Esophagus muscularis mucosa (tissue), 4 donors: ENCODE measurements at places on chromosomes 11 and 22.

GRCh38 chr22:29375398-29376076 lies 12.8 kb downstream of the AP1B1 start:
- H3K27ac ChIP-seq, result no peak overlapping the region
- H3K27me3 ChIP-seq, result no peaks in the 10 kb centered on the region
- H3K4me3 ChIP-seq, result no peak overlapping the region
- H3K4me1 ChIP-seq, result no peaks in the 10 kb centered on the region
- DNase-seq, result no peak

- no peak for DNase-seq
- H3K36me3 ChIP-seq, result no peaks in the 10 kb centered on the region
- H3K27me3 ChIP-seq, result no peaks in the 10 kb centered on the region
- H3K27ac ChIP-seq, result no peak overlapping the region
These were observed 60.7 kb downstream of the MCM5 start for GRCh38 chr22:35460688-35461087.

DNA sequence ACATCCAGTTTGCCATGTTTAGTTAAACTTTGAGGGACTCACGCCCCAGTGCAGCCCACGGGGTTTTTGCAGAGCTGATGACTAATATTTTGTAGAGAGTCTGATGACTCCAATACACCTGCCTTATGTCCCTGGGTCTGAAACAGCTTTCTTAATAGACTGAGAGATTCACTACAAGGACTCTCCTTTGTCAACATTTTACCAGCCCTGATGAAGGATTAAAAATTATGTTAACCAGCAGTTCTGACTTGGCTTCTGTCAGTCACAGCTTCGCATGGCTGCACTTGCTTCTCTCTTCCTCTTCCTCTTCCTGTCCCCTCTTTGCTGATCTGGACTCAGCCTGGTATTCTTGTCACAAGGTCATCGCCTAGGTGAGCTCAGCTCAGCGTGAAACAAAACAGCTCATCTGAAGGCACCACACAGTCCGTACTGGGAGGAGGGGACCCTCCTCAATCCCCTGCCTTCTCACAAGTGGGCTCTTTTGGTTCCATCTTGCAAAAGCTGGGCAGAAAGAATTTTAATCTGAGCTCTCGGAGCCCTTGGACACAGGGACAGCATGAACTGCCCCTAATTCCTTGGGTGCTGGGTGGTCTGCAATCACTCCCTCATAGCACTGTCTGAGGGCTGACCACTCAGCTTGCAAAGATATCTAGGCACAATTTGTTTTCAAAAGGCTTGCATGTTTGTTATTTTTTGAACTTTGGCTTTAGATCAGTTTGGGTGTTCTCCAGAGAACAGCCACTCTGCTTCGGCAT lies 38.1 kb upstream of the POU2AF1 start:
- peaks cover 34% of the 10 kb centered on the region for H3K4me1 ChIP-seq
- DNase-seq, result no peak
- no peak overlapping the region for H3K4me3 ChIP-seq
- H3K36me3 ChIP-seq, result no peaks in the 10 kb centered on the region
- peak overlapping the region; percentile 58 for H3K27ac ChIP-seq
- no peaks in the 10 kb centered on the region for H3K27me3 ChIP-seq

- no peaks in the 10 kb centered on the region for H3K36me3 ChIP-seq
- peaks cover 10% of the 10 kb centered on the region for H3K4me1 ChIP-seq
- H3K27me3 ChIP-seq, result no peaks in the 10 kb centered on the region
These were observed 11.1 kb upstream of the OSM start for GRCh38 chr22:30277547-30278344.

DNA sequence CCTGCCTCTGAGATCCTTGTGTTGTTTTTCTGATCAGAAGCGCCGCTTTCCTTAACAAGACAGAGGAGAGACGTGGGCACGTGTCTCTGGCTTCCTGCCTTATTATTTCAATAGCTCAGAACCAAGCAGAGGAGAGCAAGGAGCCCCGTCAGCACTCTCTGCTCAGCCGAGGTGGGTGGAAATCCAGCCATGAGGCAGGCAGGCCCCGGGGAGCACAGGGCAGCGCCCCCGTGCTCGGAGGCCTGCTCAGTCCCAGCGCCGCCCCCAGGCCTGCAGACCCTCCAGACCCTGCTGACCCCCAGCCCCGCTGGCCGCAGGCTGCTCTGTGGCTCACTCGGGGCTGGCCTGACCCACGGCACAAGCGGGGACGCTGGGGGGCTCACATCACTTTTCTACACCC lies 162.8 kb downstream of the BRD1 start:
- no peak overlapping the region for H3K4me3 ChIP-seq
- DNase-seq, result no peak
- H3K36me3 ChIP-seq, result no peaks in the 10 kb centered on the region
- H3K27ac ChIP-seq, result no peak overlapping the region

DNA sequence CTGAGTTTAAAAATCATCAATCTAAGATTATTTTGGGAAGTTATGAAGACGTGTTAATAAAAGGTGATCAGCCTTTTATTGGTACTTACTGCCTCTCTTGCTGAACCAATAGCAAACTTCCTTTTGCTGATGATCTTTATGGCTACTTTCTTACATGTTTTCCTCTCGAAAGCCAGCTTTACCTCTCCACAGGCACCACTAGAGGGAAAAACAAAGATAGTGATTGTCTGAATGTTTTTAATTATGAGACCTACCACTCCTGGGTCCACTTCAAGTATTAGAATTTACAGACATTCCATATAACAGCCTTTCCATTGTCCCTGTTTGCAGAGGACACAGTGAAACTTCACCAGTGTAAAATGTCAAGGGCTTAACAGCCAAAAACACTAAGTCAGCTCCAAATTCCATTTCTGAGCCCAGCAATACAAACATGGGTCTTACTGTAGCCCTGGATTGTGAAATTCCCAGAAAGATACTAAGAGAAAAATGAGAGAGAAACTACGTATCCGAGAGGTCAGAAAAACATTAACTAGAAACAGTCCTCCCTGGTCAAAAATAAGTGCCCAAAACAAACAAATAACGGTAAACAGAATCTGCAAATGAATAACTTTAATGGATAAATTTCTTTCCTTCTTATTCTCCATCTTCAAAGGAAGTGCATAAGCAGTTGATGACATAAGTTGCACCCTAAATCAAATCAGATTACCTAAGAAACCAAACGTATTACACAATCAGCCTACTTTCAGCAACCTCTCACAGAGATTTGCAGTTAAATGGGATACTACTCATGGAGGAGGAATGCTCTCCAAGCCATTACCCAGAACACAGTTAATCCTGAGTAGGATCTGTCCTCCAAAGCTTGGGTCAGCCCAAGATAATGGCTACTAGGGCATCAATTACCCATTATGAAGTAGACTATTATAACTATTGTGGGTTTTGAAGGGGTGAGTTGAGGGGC lies 29.5 kb downstream of the CHEK2 start:
- no peaks in the 10 kb centered on the region for H3K36me3 ChIP-seq
- DNase-seq, result no peak
- H3K4me3 ChIP-seq, result no peak overlapping the region
- peak overlapping the region; percentile 47 for H3K27ac ChIP-seq
- H3K27me3 ChIP-seq, result no peaks in the 10 kb centered on the region

DNA sequence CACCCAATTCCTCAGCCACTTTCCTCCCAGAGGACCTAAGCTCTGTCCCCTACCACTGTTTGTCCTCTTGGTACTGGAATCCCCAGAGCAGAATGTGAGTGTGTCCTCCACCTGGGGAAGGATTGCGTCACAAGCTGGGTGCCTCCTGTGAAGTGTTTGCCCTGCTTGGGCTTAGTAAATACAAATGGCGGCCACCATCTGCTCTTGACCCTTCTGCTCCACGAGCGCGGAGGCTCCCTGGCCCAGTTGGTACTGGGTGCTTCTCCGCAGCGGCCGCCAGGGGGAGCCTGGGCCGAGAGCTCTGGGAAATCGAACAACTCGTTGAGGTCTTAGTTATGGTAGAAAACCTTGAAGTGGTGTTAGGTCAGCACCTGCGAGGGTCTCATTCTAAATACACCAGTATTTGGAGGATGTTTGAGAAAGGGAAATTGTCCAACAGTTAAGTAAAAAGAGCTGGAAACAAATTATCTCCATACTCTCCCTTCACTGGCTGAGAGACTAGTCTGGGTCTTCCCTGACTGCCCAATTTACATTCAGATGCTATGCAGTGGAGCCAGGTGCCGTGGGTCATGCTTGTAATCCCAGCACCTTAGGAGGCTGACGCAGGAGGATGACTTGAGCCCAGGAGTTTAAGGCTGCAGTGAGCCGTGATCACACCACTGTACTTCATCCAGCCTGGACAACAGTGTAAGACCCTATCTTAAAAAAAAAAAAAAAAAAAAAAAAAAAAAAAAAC lies 74.6 kb upstream of the TEAD1 start:
- no peak overlapping the region for H3K27ac ChIP-seq
- H3K27me3 ChIP-seq, result no peaks in the 10 kb centered on the region
- H3K4me3 ChIP-seq, result no peak overlapping the region
- peaks cover 6% of the 10 kb centered on the region for H3K4me1 ChIP-seq

DNA sequence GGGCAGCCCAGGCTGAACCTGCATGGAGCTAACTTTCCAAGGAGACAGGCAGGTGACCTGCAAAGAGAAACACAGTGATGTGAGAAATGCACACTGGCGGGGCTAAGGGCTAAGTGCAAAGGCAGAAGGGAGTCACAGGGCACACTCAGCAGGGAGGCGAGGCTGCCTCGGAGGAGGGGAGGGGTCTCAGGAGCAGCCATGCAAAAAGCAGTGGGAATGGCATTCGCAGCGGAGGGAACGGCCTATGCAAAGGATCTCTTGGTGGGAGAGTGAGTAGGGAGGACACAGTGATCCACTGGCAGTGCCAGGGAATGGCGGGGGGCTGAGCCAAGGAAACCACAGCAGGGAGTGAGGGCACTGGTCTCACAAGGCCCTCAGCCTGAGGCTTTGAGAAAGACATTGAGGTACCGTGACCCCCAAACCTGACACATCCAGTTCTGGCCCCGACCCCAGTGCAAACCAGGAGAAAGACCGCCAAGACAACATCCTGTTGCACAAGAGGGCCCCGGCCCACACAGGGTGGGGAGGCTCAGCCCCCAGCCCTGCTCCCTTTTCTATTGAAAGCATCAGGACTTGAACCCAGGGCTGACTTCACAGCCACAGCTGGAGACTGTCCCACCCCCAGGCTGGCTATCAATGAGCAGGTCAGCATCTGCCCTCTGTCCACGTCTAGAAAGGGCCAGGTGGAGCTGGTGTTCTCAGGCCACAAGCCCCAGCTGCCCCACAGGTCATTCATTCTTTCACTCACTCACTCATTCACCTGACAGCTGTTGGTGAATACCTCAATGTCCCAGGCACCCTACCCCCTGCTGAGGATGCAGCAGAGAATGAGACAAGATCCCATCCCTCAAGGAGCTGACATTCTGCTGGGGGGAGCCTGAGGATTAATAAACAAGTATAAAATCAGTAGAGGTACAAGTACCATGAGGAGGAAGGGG lies 50.7 kb downstream of the IGLL1 start:
- H3K27me3 ChIP-seq, result no peaks in the 10 kb centered on the region
- H3K4me1 ChIP-seq, result peaks cover 12% of the 10 kb centered on the region

DNA sequence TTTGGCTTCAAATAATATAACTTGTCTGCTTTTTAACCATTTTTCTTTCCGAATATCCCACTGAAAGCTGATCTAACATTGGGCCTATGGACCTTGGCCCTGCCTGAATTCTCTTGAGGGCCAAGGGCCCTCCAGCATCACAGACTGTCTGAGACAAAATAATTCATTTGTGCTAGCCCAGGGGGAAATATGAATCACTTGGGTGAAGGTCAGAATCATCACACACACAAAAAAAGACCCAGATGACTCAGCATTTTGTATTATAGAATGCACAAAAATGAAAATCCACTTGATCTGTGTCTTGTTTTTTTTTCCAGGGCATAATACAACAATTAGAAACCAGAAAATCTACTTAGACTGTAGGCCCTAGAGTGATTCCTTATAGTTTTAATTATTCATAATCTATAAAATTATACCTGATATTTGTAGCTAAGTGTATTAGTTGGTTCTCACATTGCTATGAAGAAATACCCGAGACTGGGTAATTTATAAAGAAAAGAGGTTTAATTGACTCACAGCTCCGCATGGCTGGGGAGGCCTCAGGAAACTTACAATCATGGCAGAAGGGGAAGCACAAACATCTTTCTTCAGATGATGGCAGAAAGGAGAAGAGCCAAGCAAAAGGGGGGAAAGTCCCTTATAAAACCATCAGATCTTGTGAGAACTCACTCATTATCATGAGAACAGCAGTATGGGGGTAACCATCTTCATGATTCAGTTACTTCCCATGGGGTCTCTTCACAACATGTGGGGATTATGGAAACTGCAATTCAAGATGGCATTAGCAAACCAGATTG lies 15.6 kb upstream of the RDX start:
- H3K4me3 ChIP-seq, result no peak overlapping the region
- no peak overlapping the region for H3K27ac ChIP-seq
- H3K4me1 ChIP-seq, result no peaks in the 10 kb centered on the region
- no peaks in the 10 kb centered on the region for H3K27me3 ChIP-seq
- H3K36me3 ChIP-seq, result no peaks in the 10 kb centered on the region

DNA sequence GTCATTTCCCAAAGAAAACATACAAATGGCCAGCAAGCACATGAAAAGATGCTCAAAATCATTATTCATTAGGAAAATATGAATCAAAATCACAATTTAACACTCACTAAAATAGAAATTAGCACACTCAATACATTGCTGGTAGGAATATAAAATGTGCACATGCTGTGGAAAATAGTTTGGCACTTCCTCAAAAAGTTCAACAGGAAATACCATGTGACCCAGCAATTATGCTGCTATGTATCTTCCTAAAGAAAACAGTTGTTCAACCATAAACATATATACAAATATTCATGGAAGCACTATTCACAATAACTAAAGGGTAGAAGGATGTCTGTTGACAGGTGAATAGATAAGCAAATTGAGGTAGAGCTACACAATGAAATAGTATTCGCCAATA lies 187.3 kb upstream of the SOX6 start:
- no peak for DNase-seq
- H3K27me3 ChIP-seq, result no peaks in the 10 kb centered on the region
- no peaks in the 10 kb centered on the region for H3K4me1 ChIP-seq
- no peak overlapping the region for H3K4me3 ChIP-seq
- no peak overlapping the region for H3K27ac ChIP-seq

- H3K36me3 ChIP-seq, result no peaks in the 10 kb centered on the region
- H3K4me1 ChIP-seq, result no peaks in the 10 kb centered on the region
- H3K27me3 ChIP-seq, result no peaks in the 10 kb centered on the region
- DNase-seq, result no peak
- H3K4me3 ChIP-seq, result peak overlapping the region; percentile 7
These were observed 163.4 kb upstream of the SYN3 start for GRCh38 chr22:33221568-33221967.

DNA sequence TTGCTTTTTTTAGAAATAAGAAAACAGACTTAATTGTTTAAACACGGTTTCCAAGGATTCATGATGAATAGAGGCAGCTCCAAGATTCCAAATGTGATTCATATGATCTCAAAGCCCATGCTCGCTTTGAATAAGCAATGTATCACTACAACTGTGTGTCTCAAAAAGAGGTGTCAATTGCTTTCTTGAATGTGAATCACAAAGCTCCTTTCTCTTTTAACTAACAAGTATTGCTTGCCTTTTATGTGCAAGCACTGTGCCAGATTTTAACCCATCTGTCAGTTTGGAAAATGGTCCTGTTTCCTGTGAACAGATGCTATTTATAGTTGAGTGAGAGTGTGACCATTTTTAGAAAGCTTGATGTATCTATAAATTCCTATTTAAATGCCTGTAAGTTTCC lies 6.5 kb downstream of the OOSP1 start:
- H3K4me3 ChIP-seq, result no peak overlapping the region
- no peak for DNase-seq
- H3K4me1 ChIP-seq, result peaks cover 5% of the 10 kb centered on the region
- H3K27ac ChIP-seq, result no peak overlapping the region

GRCh38 chr11:127202105-127202504 lies 201.5 kb upstream of the KIRREL3 start:
- no peaks in the 10 kb centered on the region for H3K27me3 ChIP-seq
- H3K36me3 ChIP-seq, result no peaks in the 10 kb centered on the region
- no peak overlapping the region for H3K4me3 ChIP-seq
